ENCODE measurements at places on chromosomes 2 and 18.

- H3K4me3 ChIP-seq, result peak within 1 kb of the TSS; percentile 87
- no peaks in the 10 kb centered on the region for H3K4me1 ChIP-seq
- DNase-seq, result peak; percentile 75
- no peaks in the 10 kb centered on the region for H3K36me3 ChIP-seq
- no peaks in the 10 kb centered on the region for H3K27me3 ChIP-seq
- H3K27ac ChIP-seq, result peak within 1 kb of the TSS; percentile 96
These were observed at the start of gene ADGRF3 for GRCh38 chr2:26346454-26347053. Gene ADGRF3, minus strand, starts transcription at chr2:26346789. Its CDS starts 555 bp downstream, at chr2:26346234.

DNA sequence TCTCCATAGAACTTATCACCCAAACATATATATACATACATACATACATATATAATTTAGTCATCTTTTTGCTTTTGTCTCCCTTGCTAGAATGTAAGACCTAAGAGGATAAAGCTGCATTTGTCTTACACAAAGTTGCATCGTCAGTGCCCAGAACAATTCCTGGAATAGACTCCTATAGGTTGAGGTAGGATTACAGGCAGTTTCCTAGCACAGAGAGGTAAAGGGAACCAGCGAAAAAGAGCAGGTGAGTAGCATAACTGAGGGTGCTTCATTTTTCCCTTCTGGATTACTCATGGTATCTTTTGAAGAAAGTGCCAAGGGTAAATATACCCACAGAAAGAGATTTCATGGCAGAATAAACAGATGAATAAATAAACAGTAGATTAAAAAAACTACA lies 68.1 kb upstream of the AMMECR1L start:
- H3K36me3 ChIP-seq, result peaks cover 7% of the 10 kb centered on the region
- H3K4me3 ChIP-seq, result no peak overlapping the region
- H3K4me1 ChIP-seq, result no peaks in the 10 kb centered on the region
- no peak for DNase-seq
- H3K27me3 ChIP-seq, result no peaks in the 10 kb centered on the region
- no peak overlapping the region for H3K27ac ChIP-seq

- no peaks in the 10 kb centered on the region for H3K27me3 ChIP-seq
- H3K36me3 ChIP-seq, result no peaks in the 10 kb centered on the region
These were observed 1488.0 kb upstream of the CELF4 start for GRCh38 chr18:39053571-39053970.

GRCh38 chr2:100105678-100106054 lies 36.7 kb downstream of the AFF3 start:
- peak overlapping the region; percentile 95 for H3K27ac ChIP-seq
- H3K4me3 ChIP-seq, result peak overlapping the region; percentile 53
- peaks cover 6% of the 10 kb centered on the region for H3K4me1 ChIP-seq
- H3K36me3 ChIP-seq, result no peaks in the 10 kb centered on the region
- H3K27me3 ChIP-seq, result no peaks in the 10 kb centered on the region
